Stimulated activated CD4-positive, alpha-beta T cell treated with anti-CD3 and anti-CD28 coated beads, Interleukin-2, amount 100 ng/mL, for 24 hours (primary cell): ENCODE measurements at places on chromosomes 7 and 10.

- no peak for DNase-seq
Measured at GRCh38 chr10:44384601-44385025, 284 bp downstream of the CXCL12 start.

GRCh38 chr10:80191589-80192270, 13.6 kb downstream of the ANXA11 start:
- no peak for DNase-seq

DNA sequence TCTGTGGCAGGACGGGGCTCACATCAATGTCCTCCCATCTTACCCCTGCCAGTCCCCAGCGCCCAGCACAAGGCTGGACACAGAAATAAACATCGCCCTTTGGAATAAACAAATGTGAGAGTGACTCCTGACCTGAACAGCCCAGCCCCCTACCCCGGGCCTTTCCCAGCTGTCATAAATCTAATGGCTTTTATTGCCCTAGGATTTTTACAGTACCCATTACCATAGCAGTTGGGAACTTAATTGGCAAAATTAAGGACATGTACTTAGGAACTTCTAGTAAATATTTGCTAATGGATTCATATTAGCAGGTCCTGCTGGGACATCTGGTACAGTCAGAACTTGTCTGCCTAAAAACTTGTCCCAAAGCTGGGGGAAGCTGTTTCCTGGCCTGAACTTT, 76.6 kb downstream of the GLRX3 start:
- DNase-seq = no peak

- no peak for DNase-seq
Measured at GRCh38 chr10:48623009-48623408, 18.1 kb upstream of the ARHGAP22 start.

GRCh38 chr7:93920496-93921182, 896 bp upstream of the GNG11 start:
- no peak for DNase-seq

DNA sequence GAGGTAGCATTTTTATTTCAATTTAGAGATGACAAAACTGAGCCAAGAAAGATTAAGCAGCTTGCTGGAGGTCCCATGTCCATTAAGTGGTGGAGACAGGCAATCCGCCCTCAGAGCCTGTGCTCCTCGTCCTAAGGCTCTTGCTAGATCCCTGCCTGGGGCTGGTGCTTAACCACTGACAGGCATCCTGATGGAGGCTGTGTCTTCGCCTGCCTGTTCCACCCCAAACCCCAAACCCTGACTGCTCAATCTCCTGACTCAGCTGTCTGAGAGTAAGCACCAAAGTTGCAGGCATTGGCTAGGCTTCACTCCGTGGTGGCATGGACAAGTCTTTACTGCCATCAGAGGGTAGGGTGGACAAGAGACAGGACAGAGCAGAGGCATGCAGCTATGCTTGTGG, 209.4 kb downstream of the POU6F2 start:
- DNase-seq = no peak

- no peak for DNase-seq
Measured at GRCh38 chr10:75428434-75429158, 2.8 kb upstream of the LRMDA start.

DNA sequence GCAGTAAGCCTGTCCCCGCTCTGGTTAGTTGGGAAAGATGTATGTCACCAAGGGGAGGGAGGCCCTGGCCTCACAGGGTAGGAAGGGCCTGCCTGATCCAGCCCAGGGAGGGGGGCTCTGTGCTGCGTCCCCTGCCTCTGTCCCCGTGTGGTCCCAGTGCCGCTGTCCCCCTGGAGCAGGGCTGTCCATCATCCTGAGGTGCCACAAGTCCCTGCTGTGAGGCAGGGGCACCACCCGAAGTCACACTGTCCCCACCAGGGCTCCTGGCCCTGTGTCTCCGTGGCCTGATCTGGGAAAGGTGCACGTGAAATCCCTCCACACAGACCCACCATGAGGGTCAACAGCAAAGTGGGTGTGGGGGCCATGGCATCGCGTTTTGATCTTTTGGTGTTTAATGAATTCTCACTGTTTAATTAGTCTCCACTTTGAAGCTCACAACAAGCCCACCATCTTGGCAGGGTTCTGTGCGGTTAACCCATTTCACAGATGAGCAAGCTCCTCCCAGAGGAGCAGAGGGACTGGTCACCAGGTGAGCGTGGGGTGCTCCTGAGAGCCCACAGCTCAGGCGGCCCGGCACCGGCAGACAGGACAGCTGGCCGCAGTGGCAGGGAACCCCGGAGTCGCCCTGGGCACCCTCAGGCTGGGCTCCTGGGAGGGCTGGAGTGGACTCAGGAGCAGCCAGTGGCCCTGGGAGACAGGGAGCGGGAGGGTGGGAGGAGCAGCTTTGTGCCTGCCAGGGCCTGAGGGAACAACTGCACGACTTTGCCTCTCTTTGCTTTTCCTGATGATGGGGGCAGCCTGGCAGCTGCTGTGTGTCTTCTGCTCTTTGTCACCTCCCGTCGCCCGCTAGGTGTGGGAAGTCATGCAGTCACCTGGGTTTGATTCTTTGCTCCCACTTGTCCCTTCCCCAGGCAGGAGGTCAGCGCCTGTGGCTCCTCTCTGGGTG, 12.0 kb upstream of the CRYGN start:
- DNase-seq = no peak

GRCh38 chr10:69151984-69152383, 28.0 kb downstream of the VPS26A start:
- no peak for DNase-seq

GRCh38 chr10:130232166-130233034, 96.2 kb downstream of the GLRX3 start:
- DNase-seq = no peak

DNA sequence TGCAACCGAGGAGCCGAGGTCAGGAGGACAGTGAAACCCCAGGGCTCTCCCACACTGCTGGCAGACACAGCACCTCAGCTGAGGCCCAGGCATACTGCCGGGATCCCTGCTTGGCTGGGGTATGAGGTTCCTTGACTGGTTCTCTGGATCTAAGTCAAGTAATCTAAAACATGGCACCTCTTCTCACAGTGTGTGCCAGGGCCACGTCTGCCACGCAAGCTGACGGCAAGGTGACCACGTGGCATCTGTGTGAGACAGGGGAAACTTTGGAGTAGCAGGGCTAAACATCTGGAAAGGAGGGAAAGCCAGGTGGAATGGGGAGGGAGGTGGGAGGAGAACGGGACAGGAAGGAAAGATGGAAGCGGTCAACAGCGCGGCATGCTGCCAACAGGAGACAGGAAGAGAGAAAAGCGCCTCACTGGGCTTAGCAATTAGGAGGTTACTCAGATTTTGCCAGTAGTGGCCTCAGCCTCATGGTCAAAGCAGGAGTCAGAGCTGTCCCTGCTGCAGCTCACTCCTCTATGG, 103.7 kb downstream of the CXCL12 start:
- no peak for DNase-seq

- no peak for DNase-seq
Measured at GRCh38 chr7:157573244-157573643, 236.4 kb downstream of the DNAJB6 start.

- DNase-seq = no peak
Measured at GRCh38 chr7:37901890-37902524, 14.6 kb downstream of the SFRP4 start.

GRCh38 chr10:120997313-120997712, 146.2 kb downstream of the WDR11 start:
- DNase-seq = no peak

DNA sequence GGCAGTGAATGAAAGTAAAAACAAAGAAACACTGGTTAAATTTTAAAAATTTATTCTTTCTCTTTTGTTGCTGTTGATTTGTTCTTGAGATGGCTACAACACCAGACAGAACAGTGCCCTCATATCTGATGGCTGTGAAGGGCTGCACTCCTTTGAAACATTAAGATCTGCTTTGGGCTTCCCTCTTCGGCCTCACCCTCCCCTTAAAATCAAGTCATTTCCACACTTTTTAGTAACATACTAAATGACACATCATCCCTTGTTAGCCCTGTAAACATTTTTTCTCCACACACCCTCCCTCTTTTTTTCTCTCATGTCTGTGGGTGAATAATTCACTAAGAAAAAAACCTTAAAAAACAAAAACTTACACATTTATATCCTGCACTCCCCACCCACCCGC, 16.4 kb downstream of the IRF5 start:
- no peak for DNase-seq

DNA sequence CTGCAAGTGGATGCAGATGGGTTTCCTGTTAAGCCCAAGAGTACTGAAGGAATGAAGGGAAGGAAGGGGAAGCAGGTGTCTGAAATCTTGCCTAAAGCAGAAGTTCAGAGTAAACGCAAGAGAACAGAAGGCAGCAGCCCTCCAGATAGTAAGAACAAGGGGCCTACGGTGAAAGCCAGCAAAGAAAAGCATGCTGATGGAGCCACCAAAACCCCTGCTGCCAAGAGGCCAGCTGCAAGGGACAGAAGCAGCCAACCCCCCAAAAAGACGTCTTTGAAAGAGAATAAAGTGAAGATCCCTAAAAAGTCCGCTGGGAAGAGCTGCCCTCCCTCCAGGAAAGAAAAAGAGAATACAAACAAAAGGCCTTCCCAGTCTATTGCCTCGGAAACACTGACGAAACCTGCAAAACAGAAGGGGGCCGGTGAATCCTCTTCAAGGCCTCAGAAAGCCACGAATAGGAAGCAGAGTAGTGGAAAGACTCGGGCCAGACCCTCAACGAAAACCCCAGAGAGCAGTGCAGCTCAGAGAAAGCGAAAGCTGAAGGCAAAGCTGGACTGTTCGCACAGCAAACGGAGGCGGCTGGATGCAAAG, 152.5 kb downstream of the LCOR start:
- no peak for DNase-seq

GRCh38 chr7:40059057-40059456, 75.4 kb downstream of the MPLKIP start:
- DNase-seq = no peak

DNA sequence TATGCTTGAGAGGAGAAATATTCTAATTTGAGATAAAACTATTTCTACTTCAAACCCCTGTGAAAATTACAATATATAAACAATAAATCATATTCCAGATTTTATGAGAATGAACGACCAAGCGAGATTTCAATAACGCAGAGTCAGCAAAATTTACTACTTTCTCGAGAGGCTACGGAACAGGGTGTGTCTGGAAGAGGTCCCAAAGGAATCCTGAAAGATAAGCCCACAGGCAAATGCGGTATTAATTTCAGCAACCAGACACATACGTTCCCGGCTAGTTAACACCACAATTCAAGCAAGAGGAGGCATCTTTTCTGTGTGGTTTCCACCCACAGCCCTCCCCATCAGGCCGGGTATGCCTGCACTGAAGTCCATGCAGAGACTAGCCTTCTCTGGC, 26.4 kb downstream of the BEND7 start:
- DNase-seq = no peak

DNA sequence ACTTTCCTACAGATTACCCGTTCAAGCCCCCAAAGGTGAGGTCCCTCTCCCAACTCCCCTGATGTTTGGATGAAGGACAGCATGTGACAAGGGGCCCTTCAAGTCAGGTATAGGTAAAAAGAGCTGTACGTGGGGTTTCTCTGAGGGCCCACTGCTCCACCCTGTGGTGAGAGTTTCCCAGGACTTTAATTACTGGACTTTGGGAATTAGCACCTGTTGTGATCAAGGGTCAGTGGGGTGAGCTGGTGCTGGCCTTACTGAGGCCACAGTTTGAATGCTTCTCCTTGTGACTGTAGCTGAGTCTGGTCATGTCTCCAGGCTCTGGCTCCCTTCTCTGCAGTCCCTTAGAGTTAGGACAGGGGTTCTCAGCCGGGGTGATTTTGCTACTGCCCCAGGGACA, 16.8 kb downstream of the UBE2D4 start:
- no peak for DNase-seq

DNA sequence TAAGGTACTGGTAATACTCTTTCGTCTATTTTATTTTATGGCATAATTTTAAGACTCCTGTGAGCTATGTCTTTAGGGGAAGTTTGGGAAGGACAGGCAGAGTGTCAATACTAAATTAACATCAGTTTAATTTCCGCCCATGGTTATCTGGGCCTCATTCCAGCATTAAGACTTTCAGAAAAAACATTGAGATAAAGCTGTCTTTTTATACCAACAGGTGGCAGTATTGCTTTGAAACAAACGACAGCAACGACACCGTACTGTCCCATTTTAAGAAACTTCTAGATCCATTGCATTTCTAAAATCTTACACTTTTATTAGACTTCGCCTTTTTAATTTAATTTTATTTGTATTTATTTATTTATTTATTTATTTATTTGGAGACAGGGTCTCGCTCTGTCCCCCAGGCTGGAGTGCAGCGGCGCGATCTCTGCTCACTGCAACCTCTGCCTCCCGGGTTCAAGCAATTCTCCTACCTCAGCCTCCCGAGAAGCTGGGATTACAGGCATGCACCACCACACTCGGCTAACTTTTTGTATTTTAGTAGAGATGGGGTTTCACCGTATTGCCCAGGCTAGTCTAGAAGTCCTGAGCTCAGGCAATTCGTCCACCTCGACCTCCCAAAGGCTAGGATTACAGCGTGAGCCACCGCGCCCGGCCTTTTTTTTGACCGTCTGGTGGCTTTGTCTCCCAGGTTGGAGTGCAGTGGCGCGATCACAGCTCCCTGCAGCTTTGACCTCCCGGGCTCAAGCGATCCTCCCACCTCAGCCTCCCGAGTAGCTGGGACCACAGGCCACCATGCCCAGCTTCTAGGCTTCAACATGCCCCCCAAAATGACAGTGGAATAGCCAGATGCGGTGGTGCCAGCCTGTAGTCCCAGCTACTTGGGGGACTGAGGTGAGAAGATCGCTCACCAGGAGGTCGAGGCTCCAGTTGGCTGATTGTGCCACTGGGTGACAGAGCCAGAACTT, 78.7 kb upstream of the C1GALT1 start:
- no peak for DNase-seq
